ENCODE measurements at places on chromosomes 5 and 9.

DNA sequence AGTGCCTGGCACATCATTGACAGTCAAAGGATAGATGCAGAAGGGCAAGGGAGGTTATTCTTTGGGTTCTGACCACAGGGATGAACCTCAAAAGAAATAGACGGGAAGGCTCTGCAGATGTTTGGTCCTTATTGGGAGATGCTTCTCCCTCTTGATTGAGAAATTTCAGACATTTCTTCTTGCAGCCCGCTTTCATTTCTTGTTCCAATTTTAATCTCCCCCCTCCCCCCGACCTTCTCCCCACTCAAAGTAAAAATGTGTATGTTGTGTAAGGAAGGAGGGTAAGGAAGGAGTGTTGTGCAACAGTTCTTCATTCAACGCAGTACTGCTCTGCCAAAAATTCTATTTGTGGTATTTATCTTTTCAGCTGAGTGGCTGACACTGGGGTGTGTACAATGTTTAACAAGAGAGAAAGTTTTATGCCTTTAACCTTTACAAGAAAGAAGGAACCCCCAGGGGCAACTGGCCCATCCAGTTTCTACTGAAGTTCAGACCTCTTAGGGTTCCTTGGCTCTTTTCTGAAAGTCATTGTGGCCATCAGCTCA, 46.3 kb upstream of the TNFSF15 start:
- no peak for DNase-seq

DNA sequence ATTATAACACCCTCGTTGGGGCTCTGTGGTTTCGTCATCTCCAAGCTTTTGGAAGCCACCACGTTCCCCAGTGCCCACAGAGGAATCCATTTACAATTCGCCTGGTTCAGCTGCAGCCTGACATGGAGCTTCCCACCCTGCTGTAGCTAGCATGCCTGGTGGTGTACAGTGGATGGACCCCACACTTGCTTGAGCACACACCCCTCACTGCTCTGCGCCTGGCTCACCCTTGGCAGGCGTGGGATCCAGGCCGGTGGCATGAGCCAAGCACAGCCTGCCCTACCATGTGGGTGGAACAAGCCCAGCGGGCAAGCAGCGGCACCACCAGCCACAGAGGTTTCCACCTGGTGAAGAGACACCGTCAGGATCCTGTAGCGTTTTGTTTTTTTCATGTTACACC, 1045.7 kb upstream of the CDH9 start:
- no peak for DNase-seq

DNA sequence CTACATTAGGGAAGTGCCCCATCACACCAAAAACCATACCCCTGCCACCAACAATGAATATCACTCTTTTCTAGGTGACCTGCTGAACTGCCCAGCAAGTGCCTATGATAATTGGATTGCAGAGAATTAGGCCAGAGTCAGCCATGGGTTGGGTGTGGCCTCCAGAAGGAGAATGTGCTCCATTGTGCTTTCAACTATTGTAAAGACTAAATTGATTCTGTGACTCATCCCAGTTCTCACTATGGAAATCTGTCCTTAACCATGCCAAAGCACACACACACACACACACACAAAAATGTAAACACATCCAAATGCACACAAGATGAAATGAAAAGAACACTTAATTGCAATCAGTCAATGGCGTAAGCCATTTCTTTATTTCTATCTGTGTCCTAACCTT, 25.7 kb downstream of the DRD1 start:
- no peak for DNase-seq

- DNase-seq = no peak
Observed at GRCh38 chr9:103261951-103262350, 266.8 kb downstream of the CYLC2 start.

GRCh38 chr5:35835796-35836742, 20.6 kb upstream of the IL7R start:
- no peak for DNase-seq

DNA sequence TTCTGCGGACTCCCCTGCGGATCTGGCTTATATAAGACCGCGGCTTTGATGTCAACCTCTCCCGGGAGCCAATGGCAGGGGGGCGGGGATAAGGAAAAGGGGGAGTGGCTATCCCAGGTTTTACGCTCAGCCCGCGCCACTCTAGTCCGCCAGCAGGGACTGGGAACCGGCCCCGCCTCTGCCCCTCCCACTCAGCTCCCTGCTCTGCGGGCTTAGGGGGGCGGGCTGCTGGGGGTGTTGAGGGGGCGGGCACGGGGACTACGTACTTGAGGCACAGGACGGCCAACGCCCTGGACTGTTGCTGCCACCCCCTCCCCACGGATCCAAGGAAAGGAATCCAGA, at the start of gene HAND1:
Gene HAND1 (minus strand): TSS at position 4 of the 342 bp plus-strand sequence. CDS start 219 bp downstream, outside the sequence.
- no peak for DNase-seq

GRCh38 chr5:40654377-40654991, 25.2 kb upstream of the PTGER4 start:
- no peak for DNase-seq

GRCh38 chr9:1083325-1083913, 33.3 kb downstream of the DMRT2 start:
- no peak for DNase-seq

GRCh38 chr5:134114886-134115805, 665 bp downstream of the TCF7 start:
- no peak for DNase-seq

- DNase-seq = no peak
Observed at GRCh38 chr5:3827624-3828023, 232.0 kb downstream of the IRX1 start.

- no peak for DNase-seq
Observed at GRCh38 chr9:89065921-89066320, 74.7 kb downstream of the S1PR3 start.

GRCh38 chr5:154249826-154250225, 59.3 kb downstream of the GALNT10 start:
- DNase-seq = no peak

- DNase-seq = no peak
Observed at GRCh38 chr5:141585594-141585993, 33.2 kb downstream of the DIAPH1 start.

GRCh38 chr5:134610725-134611124, 21.9 kb downstream of the SAR1B start:
- DNase-seq = no peak

GRCh38 chr9:33851301-33851700, 34.3 kb downstream of the UBE2R2 start:
- no peak for DNase-seq

DNA sequence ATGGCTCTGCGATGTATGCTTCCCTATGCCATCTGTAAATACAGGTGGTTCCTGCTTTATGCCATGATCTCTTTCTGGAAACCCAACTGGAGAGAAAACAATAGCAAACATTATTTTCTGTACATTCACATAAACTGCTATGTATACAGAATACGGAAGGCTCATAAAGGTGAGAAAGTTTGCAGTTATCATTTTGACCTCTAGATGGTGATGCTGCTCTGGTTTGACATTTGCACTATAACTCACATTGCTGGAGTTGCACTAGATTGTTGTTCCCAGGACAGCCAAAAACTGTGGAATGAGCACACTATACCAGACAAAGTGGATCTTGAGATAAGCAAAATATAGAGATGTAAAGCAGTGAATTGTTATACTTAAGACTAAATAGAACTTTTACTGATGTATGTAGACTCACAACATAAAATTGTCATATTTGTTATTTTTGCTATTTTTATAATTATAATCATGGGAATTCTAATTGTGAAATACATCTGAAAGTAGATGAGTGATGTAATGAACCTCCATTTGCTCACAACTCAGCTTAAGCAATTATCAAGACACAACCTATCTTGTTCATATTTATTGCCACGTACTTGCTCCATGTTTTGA, 246.5 kb downstream of the PTPRD start:
- DNase-seq = peak; percentile 13

DNA sequence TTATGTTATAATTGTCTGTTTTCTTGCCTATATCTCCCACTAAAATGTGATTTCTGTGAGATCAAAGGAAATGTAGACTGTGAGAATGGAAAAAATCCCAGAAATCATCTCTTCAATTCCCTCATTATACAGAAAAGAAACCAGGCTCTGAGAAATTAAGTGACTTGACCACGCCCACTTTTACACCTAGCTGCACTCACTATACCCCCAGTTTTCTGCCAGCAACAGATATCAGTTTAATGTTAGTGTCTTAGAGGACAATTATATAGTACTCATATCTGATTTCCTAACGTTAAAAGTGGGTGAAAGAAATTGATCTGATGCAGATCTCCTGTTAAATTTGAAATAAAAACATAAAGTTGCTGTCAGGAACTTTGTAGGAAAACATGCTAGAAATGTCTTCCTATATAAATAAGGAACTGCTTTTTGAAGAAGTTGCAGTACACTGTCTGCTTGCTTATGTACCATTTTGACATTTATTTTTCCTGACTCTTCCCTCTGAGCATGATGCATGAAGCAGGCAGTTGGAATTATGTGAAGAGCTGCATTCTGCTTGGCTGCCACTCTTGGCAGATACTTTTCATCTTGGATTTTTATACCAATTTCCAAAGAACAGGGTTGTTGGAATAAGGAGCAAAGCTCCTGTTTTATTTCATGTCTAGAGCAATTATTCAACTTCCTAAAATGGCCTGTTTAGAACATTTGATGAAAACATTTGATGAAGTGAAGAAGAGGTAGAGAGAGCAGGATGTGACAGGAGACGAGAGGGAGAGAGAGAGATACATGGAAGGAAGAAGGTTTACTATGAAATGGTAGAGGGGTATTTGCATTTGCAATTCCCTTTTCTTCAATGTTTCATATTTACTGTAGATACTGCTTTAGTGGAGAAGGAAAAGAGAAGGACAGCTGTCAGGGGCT, 57.3 kb upstream of the RICTOR start:
- no peak for DNase-seq

DNA sequence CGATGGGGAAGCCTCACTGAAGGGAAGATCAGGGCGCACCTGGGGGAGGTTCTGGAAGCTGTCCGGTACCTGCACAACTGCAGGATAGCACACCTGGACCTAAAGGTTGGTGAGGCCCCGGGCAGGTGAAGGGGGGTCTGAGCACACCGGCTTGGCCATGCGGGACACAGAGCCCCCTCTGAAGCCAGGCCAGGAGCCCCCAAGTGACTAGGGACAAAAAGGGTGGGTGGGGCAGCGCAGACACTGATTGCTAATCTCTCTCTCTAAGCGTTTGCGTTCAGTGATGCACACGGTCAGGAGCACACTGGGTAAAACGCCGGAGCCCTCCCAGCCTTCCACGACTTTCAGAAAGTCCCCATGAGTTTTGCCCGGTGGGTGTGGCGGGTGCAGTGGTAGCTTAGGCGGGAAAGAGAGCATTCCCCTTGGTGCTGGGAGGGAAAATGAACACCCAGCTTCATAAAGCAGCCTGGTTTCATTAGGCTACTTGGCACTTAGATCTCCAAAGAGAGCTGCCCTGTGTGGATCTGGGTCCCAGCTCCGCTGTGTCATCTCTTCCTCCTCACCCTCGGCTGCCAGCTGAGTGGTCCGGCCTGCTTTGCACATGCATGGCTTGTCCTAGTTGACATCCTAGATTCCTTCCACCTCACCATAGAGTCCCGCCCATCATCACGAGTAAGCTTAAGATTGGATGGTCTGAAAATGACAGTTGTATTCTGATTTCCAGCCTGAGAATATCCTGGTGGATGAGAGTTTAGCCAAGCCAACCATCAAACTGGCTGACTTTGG, 74.2 kb upstream of the OTULINL start:
- DNase-seq = no peak

GRCh38 chr5:114176356-114176755, 185.5 kb upstream of the KCNN2 start:
- no peak for DNase-seq

- no peak for DNase-seq
Observed at GRCh38 chr9:12708562-12709298, 15.5 kb downstream of the TYRP1 start.

GRCh38 chr5:180629831-180630382, 19.5 kb downstream of the FLT4 start:
- no peak for DNase-seq

DNA sequence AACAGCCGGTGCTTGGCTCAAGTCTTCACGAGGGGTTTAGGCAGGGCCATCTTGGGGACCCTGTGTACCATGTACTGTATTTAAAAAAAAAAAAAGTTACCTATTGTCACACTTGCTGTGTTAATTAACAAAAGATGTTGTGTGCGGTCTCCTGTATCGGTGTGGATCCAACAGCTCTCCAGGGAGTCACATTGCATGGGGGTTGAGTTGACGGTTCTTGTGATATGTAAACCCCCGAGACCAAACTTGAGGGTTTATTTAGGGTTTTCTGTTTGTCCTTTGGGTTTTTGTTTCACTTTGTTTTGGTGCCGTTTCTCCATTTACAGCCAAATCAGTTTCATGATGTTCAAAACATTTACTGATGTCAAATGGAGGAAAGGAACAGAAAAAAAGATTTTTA, 22.2 kb downstream of the AMBP start:
- no peak for DNase-seq

GRCh38 chr5:69498384-69498783, 5.8 kb downstream of the OCLN start:
- no peak for DNase-seq

GRCh38 chr9:127927201-127927987, 3.2 kb downstream of the PIP5KL1 start:
- no peak for DNase-seq

- DNase-seq = no peak
Observed at GRCh38 chr9:76697081-76697480, 67.2 kb upstream of the PCA3 start.

- DNase-seq = no peak
Observed at GRCh38 chr9:36572515-36573418, at the start of gene MELK. MELK (plus strand) TSS chr9:36572895; CDS start chr9:36581682, 8,787 bp downstream.

- DNase-seq = no peak
Observed at GRCh38 chr5:130290219-130290618, 386.0 kb downstream of the CHSY3 start.

DNA sequence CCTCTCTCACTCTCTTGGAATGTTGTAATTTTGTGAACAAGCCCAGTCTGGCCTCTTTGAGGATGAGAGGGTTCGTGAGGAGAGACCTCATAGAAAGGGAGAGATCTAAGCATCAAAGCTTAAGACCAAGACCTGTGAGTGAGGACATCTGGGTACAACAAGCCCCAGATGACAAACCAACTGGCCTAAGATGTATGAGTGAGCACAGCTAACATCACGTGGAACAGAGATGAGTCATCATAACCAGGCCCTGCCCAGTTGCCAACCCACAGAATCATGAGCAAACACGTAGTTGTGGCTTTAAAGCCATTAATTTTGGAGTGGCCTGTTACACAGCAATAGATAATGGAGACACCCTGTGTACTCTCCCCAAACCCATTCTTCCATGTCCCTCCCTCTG, 439.1 kb upstream of the KIF2A start:
- peak; percentile 32 for DNase-seq

All from GM12878 (cell line).